ENCODE measurements at places on chromosomes 2 and 18. TPM values are rescaled to one million over a fixed set of nuclear protein-coding genes. Genes with fewer than 3 reads are reported as not detected.

The FARSB gene
- total RNA-seq = 43.1 TPM

The HOXD3 gene
- total RNA-seq = 0.27 TPM

The NPC1 gene
- total RNA-seq = 103 TPM

The SERPINB3 gene
- 0.26 TPM for total RNA-seq

The MOGAT1 gene
- total RNA-seq = not detected

The STARD6 gene
- total RNA-seq = not detected

The HAAO gene
- total RNA-seq = not detected

The SPDYA gene
- total RNA-seq = 0.24 TPM

The GTF2A1L gene
- not detected for total RNA-seq

The ZSWIM2 gene
- not detected for total RNA-seq

The ALPG gene
- total RNA-seq = not detected

The REG3A gene
- not detected for total RNA-seq

The REEP1 gene
- total RNA-seq = 1.3 TPM

The ECEL1 gene
- total RNA-seq = 0.37 TPM

The TM4SF20 gene
- 10.7 TPM for total RNA-seq

The DNPEP gene
- total RNA-seq = 63.9 TPM

The C2orf81 gene
- 2.8 TPM for total RNA-seq

The GCG gene
- not detected for total RNA-seq

The MC5R gene
- total RNA-seq = not detected

The VPS4B gene
- 20.9 TPM for total RNA-seq

The ANKRD62 gene
- total RNA-seq = not detected

The SLC5A7 gene
- not detected for total RNA-seq

The ALLC gene
- total RNA-seq = 0.06 TPM

The KCNG2 gene
- not detected for total RNA-seq

The DLGAP1 gene
- not detected for total RNA-seq

The IL36A gene
- not detected for total RNA-seq

The TXNDC9 gene
- 39.1 TPM for total RNA-seq

The AGXT gene
- total RNA-seq = not detected

The TBR1 gene
- total RNA-seq = not detected

The EFHD1 gene
- total RNA-seq = 1.6 TPM

The PPP1R1C gene
- total RNA-seq = 1.8 TPM

The DYSF gene
- 0.81 TPM for total RNA-seq

The SIGLEC15 gene
- total RNA-seq = 0.09 TPM

The BOLL gene
- total RNA-seq = not detected

The DSG1 gene
- total RNA-seq = not detected

The TMEM37 gene
- total RNA-seq = 1.9 TPM

The DPY30 gene
- total RNA-seq = 108 TPM

The SERPINB4 gene
- 0.17 TPM for total RNA-seq

The YPEL5 gene
- total RNA-seq = 50.5 TPM

The ABCA12 gene
- 0.17 TPM for total RNA-seq

The DOK6 gene
- total RNA-seq = not detected

The HOXD1 gene
- 0.20 TPM for total RNA-seq

The KIF5C gene
- total RNA-seq = 0.41 TPM

The CHRNG gene
- not detected for total RNA-seq

Measured in A549 treated with CpdA at 1 μM for 4 hours (cell line).